Stimulated activated CD8-positive, alpha-beta memory T cell treated with anti-CD3 and anti-CD28 coated beads, Interleukin-4, amount 100 ng/mL, for 1 hour (primary cell): ENCODE measurements at places on chromosomes 4 and X.

GRCh38 chrX:32183066-32183465, 1028.3 kb downstream of the DMD start:
- DNase-seq, result no peak

DNA sequence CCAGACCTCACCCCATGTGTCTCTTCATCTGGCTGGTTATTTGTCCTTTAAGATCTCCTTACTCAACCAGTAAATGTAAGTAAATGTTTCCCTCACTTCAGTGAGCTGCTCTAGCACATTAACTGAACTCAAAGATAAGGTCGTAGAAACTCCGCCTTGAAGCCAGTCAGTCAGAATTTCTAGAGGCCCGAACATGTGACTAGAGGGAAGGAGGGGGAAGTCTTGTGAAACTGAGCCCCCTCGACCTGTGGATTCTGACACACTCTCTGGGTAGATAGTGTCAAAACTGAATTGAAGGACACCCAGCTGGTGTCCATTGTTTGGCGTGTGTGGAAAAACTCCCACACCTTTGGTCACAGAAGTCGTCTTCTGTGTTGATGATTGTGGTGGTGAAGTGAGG, 933.9 kb downstream of the ADGRL3 start:
- no peak for DNase-seq

GRCh38 chr4:69749771-69750170, 10.6 kb downstream of the SULT1B1 start:
- DNase-seq, result no peak

- DNase-seq, result no peak
Observed at GRCh38 chrX:14865201-14865600, 7.7 kb downstream of the FANCB start.

DNA sequence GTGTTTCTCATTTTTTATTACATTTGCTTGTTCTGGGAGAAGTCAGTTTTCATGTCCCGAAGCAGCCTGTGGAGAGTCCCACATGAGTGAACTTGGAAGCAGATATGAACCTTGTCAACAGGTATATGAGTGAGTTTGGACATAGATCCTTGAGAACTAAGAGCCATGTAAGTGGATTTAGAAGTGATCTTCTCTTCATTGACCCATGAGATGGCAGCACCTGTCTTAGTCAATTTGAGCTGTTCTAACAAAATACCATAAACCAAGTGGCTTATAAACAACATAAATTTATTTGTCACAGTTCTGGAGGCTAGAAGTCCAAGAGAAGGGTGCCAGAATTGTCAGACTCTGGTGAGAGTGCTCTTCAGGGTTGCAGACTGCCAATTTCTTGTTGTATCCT, 1043.8 kb downstream of the ADGRL3 start:
- DNase-seq, result no peak

DNA sequence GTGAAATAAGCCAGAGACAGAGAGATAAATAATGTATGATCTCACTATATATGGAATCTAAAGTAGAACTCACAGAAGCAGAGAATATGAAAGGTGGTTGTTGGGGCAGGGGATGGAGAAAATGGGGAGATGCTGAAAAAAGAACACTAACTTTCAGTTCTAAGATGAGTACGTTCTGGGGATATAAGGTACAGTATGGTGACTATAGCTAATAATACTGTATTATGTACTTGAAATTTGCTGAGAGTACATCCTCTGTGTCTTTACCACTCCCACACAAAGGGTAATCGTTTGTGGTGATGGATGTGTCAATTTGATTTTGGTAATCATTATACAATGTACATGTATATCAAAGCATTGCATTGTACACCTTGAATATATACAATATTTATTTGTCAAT, 6.6 kb downstream of the FBXL5 start:
- no peak for DNase-seq

GRCh38 chrX:96474029-96474740, 210.5 kb upstream of the DIAPH2 start:
- DNase-seq, result no peak

DNA sequence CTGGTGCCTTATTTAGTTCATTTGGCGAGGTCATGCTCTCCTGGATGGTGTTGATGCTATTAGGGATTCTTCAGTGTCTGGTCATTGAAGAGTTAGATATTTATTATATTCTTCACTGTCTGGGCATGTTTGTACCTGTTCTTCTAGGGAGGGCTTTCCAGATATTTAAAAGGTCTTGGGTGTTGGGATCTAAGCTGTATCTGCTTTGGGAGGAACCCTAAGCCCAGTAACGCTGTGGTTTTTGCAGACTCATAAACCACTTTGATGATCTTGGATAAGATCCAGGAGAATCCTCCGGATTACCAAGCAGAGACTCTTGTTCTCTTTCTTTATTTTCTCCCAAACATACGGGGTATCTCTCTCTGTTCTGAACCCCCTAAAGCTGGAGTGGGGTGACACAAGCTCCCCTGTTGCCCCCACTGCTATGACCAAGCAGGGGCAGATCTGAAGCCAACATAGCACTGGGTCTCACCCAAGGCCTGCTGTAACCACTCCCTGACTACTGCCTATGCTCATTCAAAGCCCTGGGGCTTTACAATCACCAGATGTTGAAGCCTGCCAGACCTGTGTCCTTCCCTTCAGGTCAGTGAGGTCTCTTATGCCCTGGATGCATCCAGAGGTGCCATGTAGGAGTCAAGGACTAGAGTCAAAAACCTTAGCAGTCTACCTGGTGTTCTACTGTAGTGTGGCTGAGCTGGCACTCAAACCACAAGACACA, 187.6 kb downstream of the GUCY2F start:
- no peak for DNase-seq

GRCh38 chrX:132738951-132739350, 219.5 kb downstream of the HS6ST2 start:
- DNase-seq, result no peak

- no peak for DNase-seq
Observed at GRCh38 chr4:29717287-29718057, 1002.7 kb upstream of the PCDH7 start.

DNA sequence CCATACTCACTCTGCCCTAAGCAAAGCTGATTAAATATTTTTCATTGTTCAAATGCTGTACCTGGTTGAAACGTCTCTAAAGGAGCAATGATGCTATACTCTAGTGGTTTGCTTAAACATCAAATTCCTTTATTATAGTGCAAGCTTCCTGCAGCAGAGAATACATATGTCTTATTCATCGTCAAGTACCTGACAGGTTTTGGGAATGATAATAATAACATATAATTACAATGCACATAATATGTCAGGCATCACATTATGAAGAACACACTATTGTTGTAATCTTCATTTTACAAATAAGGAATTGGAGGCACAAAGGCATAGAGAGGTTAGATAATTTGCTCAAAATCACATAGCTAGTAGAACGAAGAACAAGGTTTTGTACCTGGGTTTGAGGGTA, 151.6 kb downstream of the GRIA2 start:
- DNase-seq, result no peak

GRCh38 chr4:83613994-83614393, 78.1 kb downstream of the GPAT3 start:
- DNase-seq, result no peak

- no peak for DNase-seq
Observed at GRCh38 chrX:118536687-118537461, 41.3 kb downstream of the DOCK11 start.

- no peak for DNase-seq
Observed at GRCh38 chrX:66004928-66005829, 34.7 kb downstream of the VSIG4 start.

- no peak for DNase-seq
Observed at GRCh38 chrX:153641627-153642026, 5.4 kb upstream of the DUSP9 start.

DNA sequence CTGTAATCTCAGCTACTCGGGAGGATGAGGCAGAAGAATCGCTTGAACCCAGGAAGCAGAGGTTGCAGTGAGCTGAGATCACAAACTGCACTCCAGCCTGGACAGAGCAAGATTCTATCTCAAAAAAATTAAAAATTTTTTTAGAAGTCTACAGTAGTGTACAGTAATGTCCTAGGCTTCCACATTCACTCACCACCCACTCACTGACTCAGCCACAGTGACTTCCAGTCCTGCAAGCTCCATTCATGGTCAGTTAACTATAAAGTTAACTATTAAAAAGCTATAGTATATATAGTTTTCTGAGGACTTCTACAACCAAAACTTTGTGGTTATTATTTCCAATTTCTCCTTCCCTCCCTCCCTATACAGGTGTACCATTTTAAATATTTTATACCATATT, 34.7 kb upstream of the NEUROG2 start:
- no peak for DNase-seq

DNA sequence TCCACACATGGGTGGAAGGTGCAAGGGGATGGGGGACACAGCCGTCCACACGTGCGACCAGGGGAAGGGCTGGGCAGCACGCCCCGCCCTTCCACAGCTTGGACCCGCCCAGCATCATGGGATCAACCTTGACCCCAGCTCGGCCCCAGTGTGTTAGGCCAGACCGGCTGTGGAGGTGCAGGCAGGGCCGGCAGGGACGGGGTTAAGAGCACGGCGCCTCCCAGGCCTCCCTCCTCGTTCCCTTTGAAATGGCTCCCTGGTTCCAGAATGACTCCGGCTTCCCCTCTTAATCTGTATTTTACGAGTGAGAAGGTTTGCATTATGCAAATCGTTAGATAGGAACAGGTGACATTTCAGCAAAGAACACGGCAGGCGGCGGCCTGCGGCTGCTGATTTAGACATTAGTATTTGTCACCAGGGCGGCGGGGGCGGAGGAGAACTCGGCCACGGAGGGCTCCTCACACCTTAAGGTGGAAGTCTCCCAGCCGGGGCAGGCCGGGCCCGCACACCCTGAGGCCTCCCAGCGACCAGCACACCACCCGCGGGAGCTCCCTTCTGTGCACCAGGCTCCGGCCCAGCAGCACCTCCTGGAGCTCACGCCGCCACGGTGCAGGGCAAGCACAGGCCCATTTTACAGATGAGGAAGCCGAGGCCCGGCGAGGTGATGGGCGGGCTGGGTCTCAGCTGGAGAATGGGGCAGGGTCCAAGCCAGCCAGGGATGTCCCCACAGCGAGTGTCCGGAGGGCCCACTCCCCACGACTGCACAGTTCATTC, 116.1 kb downstream of the FAM53A start:
- DNase-seq, result no peak

- no peak for DNase-seq
Observed at GRCh38 chr4:112296949-112297880, at the start of gene ALPK1. Gene ALPK1, plus strand, starts transcription at chr4:112297369.

DNA sequence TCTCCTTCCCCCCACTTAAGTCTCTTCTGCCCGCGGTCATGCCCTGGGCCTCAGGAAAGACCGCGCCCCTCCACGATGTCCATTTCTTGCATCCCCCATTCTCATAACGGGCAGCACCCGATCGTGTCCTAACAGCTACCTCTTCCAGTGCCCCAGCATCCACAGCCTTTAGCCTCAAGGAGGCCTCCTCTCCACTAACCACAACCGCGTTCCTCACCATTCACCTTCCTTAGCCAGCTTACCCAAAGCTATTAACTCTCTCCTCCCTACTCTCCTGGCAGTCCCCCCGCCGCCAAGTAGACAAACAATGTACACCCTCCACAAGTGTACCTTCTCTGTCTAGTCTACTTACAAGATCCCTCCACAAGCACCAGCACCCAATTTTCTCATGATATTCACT, 58.6 kb upstream of the PAGE5 start:
- no peak for DNase-seq

DNA sequence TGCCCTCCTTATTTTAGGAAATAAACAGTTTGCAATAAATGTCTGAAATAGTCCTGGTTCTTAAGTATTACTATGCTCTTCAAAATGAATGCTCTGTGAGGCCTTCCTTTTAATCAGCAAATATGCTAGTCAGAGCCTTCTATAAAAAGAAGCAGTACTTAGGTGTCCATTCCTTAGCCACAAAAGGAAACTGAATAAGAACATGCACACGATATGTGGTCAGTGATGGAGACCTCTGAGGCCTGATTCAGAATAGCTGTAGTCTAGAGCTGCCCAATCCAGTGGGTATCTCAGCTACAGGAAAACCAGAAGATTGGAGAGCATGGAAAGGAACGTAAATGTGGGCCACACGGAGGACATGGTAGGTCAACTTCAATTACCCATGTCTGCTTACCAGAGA, 141.8 kb downstream of the RASL11B start:
- DNase-seq, result no peak

DNA sequence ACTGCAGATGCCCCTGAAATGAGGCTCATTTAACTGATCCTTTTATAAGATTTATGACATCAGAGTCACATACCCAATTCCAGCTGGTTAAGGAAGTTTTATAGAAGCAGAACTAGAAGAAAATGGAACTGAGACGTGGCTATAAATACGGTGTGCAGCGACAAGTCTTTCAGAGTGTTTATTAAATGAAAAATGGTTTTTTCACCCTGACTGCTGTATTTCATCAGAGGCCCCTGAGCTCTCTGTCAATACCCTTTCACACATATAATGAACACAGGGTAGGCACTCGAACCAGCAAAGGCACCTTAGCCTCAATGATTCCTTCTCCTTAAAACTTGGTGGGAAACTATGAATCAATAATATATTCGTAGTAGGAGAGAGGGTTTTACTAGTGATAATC, 380.8 kb upstream of the ANXA10 start:
- DNase-seq, result no peak

DNA sequence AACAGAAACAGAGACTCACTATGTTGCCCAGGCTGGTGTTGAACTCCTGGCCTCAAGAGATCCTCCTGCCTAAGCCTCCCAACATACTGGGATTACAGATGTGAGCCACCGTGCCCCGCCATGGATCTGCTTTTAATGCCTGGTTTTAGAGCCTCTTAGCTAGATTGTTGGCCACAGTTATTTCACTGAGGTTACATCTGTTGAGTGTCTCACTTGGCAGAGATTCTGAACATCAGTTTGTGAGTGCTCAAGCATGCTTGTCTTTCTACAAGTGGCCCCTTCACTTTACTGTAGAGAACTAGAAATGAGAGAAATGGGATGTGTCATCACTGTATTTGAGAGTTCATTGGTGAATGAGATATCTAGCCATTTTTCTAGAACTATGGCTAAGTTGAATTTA, 218.5 kb downstream of the APBB2 start:
- no peak for DNase-seq

DNA sequence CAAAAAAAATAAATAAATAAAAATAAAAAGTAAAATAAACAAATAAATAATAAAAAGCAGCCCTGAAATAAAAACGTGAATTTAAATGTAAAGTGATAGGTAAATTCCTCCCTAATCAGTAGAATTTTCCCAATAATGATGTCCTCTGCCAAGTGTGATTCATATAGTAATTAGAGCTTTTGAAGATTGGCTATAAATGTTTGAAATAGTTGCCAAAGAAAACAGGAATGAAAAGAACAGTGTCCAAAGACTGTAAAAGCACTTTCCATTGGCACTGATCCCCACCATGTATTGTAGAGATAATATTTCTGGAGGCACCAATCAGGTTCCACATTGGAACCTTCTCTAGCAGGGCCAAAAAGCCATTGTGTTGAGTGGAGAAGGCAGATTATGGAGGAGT, 25.9 kb upstream of the SMARCAD1 start:
- no peak for DNase-seq

DNA sequence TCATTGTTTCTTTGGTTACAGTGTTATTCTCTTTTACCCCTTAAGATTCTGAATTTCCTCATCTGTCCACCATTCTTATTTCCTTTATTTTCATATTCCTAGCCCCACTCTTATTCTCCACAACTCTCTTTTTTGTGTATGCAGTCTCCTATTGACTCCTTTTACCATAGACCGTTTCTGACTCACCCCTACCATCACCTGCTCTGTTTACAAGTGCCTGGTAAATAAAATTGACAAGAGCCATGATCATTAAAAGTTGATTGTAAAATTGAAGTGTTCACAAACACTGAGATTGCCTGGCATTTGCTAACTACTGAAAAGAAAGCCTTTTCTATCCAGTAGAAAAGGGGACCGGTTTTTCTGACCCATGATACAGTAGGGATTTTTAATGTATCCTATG, 54.4 kb downstream of the MRPL1 start:
- no peak for DNase-seq
